ENCODE measurements at places on chromosomes 5 and 9. TPM values are rescaled to one million over a fixed set of nuclear protein-coding genes. Genes with fewer than 3 reads are reported as not detected.

Gene PIP5KL1
- total RNA-seq, result 2.5 TPM

Gene WDR38
- not detected for total RNA-seq

Gene IRX1
- 5.6 TPM for total RNA-seq

Gene SCGB3A1
- 0.38 TPM for total RNA-seq

Gene BTNL8
- not detected for total RNA-seq

Gene NTNG2
- total RNA-seq, result 1.1 TPM

Gene CER1
- total RNA-seq, result not detected

Gene RAB3C
- under 0.01 TPM for total RNA-seq

Gene ABLIM3
- total RNA-seq, result 4.2 TPM

Gene SFXN1
- 33.1 TPM for total RNA-seq

Gene NME5
- 2.3 TPM for total RNA-seq

Gene KCNT1
- not detected for total RNA-seq

Gene IFNA13
- not detected for total RNA-seq

Gene HAPLN1
- 0.76 TPM for total RNA-seq

Gene AGXT2
- not detected for total RNA-seq

Gene LRRC19
- total RNA-seq, result not detected

Gene NDUFA8
- 24.9 TPM for total RNA-seq

Gene RNF20
- total RNA-seq, result 10.9 TPM

Gene CORO2A
- total RNA-seq, result 2.7 TPM

Gene RNF208
- 5.3 TPM for total RNA-seq

Gene SYK
- 7.5 TPM for total RNA-seq

Gene CDC20B
- not detected for total RNA-seq

Gene GMCL2
- not detected for total RNA-seq

Gene CCDC187
- 0.25 TPM for total RNA-seq

Gene FAXDC2
- 1.3 TPM for total RNA-seq

Gene LCN1
- not detected for total RNA-seq

Gene CAVIN4
- total RNA-seq, result 0.33 TPM

Gene ANXA2R
- 7.4 TPM for total RNA-seq

Gene LMAN2
- total RNA-seq, result 336 TPM

Gene CCDC192
- total RNA-seq, result not detected

Gene REEP2
- total RNA-seq, result 28.8 TPM

Gene ZDHHC21
- 2.9 TPM for total RNA-seq

Gene AFAP1L1
- 9.0 TPM for total RNA-seq

Gene ATP10B
- not detected for total RNA-seq

Gene IFNB1
- not detected for total RNA-seq

Gene PCDHA9
- under 0.01 TPM for total RNA-seq

Gene CA9
- total RNA-seq, result 0.16 TPM

Gene GTF2H2C
- total RNA-seq, result 9.9 TPM

Gene NDOR1
- total RNA-seq, result 24.0 TPM

Gene ZDHHC12
- total RNA-seq, result 159 TPM

Gene ADAMTSL1
- 10.4 TPM for total RNA-seq

Gene PCDHB16
- 0.63 TPM for total RNA-seq

Gene C5orf52
- total RNA-seq, result not detected

Gene KCNV2
- not detected for total RNA-seq

Gene FGD3
- under 0.01 TPM for total RNA-seq

Gene OR2Y1
- total RNA-seq, result not detected

Gene SLC36A3
- total RNA-seq, result not detected

Gene TAF11L10
- not detected for total RNA-seq

Gene PCDHGA11
- 10.4 TPM for total RNA-seq

Gene EQTN
- total RNA-seq, result not detected

Gene ZBED3
- 3.3 TPM for total RNA-seq

Gene PCDHGB3
- 3.8 TPM for total RNA-seq

Gene MEIKIN
- not detected for total RNA-seq

Gene FST
- 0.98 TPM for total RNA-seq

Gene CEP72
- total RNA-seq, result 7.5 TPM

Gene PCDHGA6
- 5.6 TPM for total RNA-seq

Gene CCNJL
- 6.0 TPM for total RNA-seq

All from mesangial cell (primary cell).